Caki2 (cell line): ENCODE measurements at places on chromosomes 1 and 21. TPM values are rescaled to one million over a fixed set of nuclear protein-coding genes. Genes with fewer than 3 reads are reported as not detected.

MPC2 gene
- 265 and 267 TPM in 2 replicates for total RNA-seq

MFAP2 gene
- total RNA-seq, result not detected in 2 replicates

MIXL1 gene
- total RNA-seq, result not detected in 2 replicates

KRTAP13-2 gene
- total RNA-seq, result not detected in 2 replicates

FCRLA gene
- total RNA-seq, result not detected in 2 replicates

TEX38 gene
- not detected in 2 replicates for total RNA-seq

TEX35 gene
- total RNA-seq, result not detected in 2 replicates

CD247 gene
- total RNA-seq, result not detected in 2 replicates

FCAMR gene
- 0.14 TPM in 1 of 2 replicates, not detected in the other for total RNA-seq
